ENCODE measurements at places on chromosomes 2 and 18.

- no peak for DNase-seq
Observed at GRCh38 chr2:195238826-195239225, 418.2 kb upstream of the SLC39A10 start.

- peak; percentile 58 for DNase-seq
Observed at GRCh38 chr2:239326831-239327535, 73.8 kb downstream of the HDAC4 start.

- no peak for DNase-seq
Observed at GRCh38 chr18:3688690-3689089, 238.7 kb downstream of the TGIF1 start.

- no peak for DNase-seq
Observed at GRCh38 chr2:60844105-60844504, 37.3 kb upstream of the REL start.

DNA sequence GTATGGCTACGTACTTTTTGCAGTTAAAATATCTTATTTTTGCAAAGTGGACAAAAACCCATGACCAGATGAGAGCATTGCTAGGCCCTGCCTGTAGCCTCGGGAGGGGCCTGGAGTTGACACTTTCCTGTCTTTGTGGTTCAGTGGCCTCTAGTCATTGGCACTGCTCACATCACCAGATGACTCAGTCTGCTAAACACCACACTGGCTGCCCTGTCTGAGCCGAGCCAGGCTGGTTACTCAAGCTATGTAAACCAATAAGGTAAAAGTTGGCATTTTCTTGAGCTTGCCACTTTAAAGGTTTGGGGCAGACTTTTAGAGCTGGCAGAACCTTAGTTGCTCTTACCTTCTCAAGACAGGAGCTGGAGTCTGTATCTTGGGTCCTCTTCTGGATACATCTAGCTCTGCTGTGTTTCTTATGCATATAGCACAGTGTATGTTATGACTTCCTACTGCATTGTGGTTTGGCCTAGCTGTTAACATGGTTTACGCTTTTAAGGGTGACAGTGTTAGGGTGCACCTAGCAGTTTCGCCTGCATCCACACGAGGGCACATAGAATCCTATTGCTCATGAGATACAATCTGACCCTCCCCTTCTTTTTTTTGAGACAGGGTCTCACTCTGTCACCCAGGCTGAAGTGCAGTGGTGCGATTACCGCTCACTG is 76.4 kb downstream of the AP1S3 start:
- DNase-seq = no peak

GRCh38 chr2:176642074-176642473 is 372.8 kb downstream of the MTX2 start:
- no peak for DNase-seq

DNA sequence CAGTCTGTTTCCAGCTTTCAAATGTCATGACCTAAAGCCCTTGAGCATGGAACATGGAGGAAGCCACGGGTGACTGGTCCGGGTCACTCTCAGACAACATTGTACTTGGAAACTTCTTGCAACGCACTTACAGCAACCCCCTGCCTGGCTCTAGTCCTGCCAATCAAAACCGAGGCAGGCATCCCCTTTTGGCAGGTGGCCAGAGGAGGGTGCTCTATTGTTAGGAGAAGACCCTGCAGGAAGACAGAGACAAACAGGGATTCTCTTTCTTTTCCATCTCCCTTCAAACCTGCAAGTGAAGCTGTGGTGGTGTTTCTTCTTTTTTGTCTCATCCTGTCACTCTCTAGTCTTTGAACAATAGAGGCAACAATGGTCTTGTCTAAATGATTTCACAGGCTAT is 667.2 kb downstream of the ZEB2 start:
- DNase-seq = no peak

DNA sequence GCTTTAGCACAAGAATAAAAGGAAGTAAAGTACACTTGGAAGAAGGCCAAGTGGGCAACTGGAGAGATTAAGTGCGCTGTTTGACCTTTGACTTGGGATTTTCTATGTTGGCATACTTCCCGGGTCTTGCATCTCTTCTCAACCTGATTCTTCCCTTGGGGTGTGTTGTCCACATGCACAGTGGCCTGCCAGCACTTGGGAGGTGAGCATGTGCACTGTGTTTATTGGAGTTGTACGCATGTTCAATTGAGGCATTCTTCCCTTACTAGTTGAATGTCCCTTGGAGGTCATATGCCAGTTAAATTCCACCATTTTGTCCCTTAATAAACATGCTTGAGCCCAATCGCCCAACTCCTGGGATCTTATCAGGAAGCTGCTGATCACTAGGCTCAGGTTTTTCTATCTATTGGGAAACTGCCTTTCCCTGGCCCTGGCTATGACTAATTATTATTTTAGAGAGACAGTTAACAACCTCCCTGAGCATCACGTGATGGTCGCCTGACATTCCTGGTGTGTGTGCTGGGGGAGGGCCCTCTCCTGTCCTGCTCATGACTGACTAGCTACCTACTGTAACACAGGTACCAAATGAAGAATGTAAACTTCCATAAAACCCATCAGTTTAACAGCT is 62.5 kb upstream of the RAPGEF4 start:
- no peak for DNase-seq

Measured in stimulated activated naive B cell treated with anti-CD40 and anti-IgM and Interleukin-4, amounts not matched to agents 10 μg/mL and 1 μg/mL and 100 μg/mL, for 72 hours (primary cell).